AML-193 (cell line): ENCODE measurements at places on chromosomes 16 and 17.

- no peak for DNase-seq
Measured at GRCh38 chr16:6863135-6863534, 469.5 kb upstream of the RBFOX1 start.

DNA sequence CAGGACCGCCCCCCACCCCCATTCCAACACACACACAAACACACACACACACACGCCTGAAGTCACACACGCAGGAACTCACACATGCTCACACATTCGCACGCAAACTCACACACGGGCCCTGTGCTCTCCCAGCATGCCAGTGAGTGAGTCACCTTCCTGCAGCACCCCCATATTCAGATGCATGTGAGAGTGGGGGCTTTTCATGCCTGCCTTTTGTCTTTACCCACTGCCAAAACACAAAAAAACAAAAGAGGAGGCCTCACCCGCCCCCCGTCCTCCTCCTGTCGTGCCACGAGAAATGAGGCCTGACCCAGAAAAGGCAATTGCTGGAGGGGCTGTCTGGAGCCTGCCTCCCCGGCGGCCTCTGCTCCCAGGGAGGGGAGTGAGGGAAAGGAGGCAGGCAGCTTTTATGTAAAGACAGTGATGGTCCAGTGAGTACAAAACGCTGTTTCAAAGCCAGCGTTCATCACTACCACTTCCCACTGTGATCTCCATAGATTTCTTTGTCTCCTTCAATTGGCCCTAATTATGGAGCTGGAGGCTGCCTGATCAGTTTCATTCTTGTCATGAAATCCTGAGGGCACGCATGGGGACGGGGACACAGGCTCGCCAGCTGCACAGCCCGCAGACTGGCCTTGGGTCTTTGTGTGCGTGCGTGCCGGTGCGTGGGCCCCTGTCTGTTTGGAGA is 29.5 kb upstream of the GSE1 start:
- no peak for DNase-seq

GRCh38 chr17:68480885-68481284 is 23.6 kb upstream of the WIPI1 start:
- DNase-seq: no peak

- DNase-seq: no peak
Measured at GRCh38 chr17:11023639-11024479, 186.0 kb upstream of the PIRT start.

DNA sequence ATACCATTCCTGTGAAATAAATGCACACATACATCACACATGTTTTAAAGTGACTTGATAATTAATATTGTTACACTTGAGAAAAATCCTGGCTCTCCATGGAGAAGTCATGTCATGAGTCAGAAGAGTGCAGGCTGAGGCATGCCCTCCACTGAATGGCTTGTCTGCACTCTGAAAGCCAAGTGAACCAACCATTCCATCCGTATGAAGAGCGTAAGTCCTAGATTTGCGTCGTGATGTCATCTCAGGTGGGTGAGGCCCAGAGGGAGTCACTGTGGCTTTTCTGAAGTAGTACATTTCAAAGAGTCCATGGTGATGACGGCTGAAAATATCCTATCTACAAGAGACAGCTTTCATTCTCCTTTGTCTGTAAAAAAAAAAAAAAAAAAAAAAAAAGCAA is 83.5 kb upstream of the IRX5 start:
- DNase-seq: no peak

GRCh38 chr16:71647391-71647790 is 21.4 kb downstream of the MARVELD3 start:
- no peak for DNase-seq

- no peak for DNase-seq
Measured at GRCh38 chr17:42325026-42325425, 36.7 kb downstream of the STAT5A start.

DNA sequence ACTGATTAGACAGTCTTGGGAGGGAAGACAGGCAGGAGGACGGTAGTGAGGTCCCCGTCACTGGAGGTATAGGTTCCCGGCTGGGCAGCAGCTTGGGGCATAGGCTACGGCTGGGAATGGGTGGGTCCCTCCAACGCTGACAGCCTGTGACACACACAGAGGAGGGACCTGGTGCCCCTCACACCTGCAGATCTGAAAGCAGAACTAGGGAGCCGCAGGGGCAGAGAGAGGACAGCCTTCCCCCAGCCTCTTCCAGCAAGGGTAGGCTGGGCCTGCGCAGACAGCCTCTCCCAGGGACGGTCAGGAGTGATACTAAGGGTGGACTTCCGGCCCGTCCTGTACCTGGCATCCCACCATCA is 2.0 kb downstream of the P2RX1 start:
- DNase-seq: no peak

- no peak for DNase-seq
Measured at GRCh38 chr17:47251421-47251940, 2.1 kb upstream of the ITGB3 start.

GRCh38 chr16:17691899-17692176 is 221.1 kb upstream of the XYLT1 start:
- DNase-seq: no peak

DNA sequence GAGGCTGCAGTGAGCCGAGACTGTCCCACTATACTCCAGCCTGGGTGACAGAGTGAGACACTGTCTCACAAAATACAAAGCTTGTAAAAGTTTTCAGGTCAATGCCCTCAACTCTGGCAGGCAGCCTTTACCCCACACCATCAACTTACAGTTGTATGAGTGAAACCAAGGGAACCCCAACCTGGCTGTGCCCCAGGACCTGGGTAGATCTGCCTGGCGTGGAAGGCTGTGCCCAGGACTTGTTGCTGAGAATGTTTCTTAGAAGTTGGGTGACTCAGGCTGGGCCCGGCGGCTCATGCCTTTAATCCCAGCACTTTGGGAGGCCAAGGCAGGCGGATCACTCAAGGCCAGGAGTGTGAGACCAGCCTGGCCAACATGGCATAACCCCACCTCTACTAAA is 7.8 kb downstream of the CES3 start:
- DNase-seq: no peak

- no peak for DNase-seq
Measured at GRCh38 chr17:81510785-81511553, 1.6 kb downstream of the ACTG1 start.

DNA sequence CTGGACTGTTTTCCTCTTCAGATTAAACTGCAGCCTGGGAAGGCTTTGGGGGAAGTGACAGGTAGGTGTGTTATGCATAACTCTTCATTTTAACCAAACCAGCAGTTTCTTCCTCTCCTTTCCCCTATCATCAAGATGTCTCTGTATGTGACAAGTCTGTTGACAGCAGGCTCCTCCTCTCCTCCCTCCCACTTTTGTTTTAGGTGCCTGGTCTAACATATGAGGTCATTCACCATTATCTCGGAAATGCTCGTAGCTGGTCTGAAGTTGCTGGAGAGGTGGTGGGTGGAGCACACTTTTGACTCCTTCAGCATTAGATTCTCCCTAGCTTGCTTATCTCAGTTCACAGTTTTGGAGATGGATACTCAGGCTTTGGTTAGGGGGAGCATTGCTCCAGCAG is 571.0 kb upstream of the EEF2KMT start:
- no peak for DNase-seq

DNA sequence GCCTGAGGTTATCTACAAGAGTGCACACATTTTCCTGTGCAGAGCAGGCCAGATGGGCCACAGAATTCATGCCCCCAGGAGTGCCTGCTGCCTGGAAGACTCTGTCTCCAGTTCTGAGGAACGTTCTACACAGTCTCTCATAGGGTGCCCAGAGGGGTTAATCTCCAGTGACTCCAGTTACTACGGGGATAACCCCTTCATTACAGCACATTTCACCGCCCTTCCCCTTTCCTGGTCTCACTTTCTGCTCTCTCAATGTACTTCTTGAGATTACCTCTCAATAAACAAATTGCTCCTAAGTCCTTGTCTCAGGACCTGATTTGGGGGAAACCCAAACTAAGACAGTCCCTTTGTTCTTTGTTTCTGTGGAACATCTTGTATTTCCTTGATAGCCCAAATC is 5.7 kb downstream of the CD300H start:
- no peak for DNase-seq
